ENCODE measurements at places on chromosomes 1 and 21.

GRCh38 chr1:34808051-34808810 is 15.4 kb downstream of the GJA4 start:
- DNase-seq, result no peak

DNA sequence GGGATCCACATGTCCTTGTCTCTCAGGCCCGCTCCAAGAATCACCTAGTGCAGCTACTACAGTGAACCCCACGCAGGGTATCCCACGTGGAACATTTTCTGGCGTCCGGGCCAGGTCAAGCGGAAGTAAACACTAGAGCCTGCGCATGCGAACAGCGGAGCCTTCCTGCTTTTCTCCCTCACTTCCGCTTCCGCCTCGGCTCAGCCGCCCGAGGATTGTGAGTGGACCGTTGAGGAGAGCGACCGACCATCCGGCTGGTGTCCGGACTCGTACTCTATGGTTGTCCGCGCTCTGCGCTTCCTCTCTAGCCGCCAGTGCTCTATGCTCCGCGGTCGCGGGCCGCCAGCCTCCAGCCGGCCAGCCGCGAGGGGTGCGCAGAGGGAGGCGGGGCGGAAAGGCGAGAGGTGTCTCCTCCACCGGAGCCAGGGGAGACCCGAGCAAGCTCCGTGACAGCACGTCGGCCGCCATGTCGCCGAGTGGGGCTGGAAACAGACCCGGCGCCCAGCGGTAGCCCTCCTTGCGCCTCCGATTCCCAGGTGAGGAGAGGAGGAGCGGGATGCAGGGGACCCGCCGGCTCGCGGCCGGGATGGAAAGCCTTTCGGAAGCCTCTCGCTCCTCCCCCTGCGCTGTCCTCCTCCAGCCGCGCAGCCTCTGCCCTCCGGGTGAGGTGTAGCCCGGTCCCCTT is at the start of the genes CNST and TFB2M:
Gene CNST, plus strand, starts transcription at position 329 of the 685 bp plus-strand sequence. CDS start 25,107 bp downstream, outside the sequence.
Gene TFB2M, minus strand, starts transcription at position 134 of the 685 bp plus-strand sequence. Its CDS starts 123 bp downstream, at position 11.
- peak; percentile 91 for DNase-seq

DNA sequence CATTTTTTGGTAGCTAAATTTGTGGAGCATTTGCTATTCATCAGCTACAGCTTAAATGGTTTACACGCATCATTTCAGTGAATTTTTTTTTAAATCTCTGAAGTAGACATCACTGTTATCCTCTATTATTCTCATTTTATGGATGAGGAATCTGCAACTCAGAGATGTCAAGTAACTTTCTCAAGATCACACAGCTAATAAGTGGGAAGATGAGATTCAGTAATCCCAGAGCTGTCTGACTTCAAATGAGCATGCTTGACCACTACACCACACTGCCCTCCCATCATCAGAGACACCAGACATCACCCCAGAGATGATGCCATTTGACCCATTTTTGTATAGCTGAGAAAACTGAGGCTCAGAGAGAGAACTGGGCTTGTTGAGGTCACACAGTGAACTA is 116.4 kb downstream of the RRAGC start:
- DNase-seq, result no peak

GRCh38 chr1:150256554-150257341 is 826 bp upstream of the CA14 start:
- DNase-seq, result no peak

Measured in HS-27A (cell line).